ENCODE measurements at places on chromosomes 11 and 22.

DNA sequence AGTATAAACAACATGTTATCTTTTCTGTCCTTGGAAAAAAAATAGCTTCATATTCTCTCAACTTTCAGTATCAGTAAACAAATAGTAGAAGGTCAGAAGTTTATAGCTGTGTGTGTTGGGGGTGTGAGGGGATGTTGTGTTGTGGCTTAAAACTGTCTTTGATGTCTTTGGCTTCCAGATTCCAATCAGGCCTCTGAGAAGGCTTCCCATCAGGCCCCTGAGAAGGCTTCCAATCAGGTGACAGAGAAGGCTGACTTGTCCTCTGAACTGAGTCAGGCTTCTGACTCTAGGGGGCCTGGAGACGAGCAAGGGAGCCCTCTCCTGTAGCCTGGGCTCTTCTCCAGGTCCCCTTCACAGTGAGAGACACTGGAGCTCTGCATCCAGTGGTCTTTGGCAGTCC lies 9.3 kb downstream of the MTFP1 start:
- no peak for DNase-seq

GRCh38 chr11:73521621-73522020 lies 76.3 kb downstream of the FAM168A start:
- no peak for DNase-seq

- no peak for DNase-seq
Measured at GRCh38 chr11:69617220-69617619, 23.7 kb upstream of the CCND1 start.

DNA sequence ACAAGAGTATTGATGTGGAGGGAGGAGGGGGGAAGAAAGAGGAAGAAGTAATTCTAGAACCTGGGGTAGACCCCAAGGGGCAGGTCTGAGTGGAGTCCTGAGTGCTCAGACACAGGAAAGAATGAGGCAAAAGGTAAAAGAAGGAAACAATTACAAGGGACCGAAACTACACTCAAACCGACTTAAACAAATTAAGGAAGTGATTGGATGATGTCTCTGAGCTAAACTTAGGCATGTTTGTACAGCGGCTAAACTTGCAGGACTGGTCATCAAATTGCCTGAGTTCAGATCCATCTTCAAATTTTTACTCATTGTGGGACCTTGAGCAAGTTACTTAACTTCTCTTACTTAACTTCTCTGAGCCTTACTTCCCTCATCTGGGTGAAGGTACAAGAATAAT lies 86.3 kb upstream of the LRRC55 start:
- DNase-seq, result peak; percentile 11

GRCh38 chr11:15993345-15993744 lies 363.0 kb downstream of the SOX6 start:
- DNase-seq, result no peak

DNA sequence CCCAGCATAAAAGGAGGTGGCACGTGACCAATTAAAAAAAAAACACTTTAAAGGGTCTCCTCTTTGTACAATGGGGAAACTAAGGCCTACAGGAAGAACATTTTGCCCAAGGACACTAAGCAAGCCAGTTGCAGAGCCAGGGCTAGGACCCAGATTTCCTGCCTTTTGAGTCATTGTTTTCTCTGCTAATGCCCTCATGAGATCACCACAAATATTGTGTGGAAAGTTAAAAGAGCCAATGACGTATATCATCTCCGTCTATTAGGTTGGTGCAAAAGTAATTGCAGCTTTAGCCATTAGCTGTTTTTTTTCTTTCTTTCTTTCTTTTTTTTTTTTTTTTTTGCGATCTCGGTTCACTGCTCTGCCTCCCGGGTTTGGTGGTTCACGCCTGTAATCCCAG lies 24.1 kb upstream of the LRRC32 start:
- DNase-seq, result peak; percentile 74

DNA sequence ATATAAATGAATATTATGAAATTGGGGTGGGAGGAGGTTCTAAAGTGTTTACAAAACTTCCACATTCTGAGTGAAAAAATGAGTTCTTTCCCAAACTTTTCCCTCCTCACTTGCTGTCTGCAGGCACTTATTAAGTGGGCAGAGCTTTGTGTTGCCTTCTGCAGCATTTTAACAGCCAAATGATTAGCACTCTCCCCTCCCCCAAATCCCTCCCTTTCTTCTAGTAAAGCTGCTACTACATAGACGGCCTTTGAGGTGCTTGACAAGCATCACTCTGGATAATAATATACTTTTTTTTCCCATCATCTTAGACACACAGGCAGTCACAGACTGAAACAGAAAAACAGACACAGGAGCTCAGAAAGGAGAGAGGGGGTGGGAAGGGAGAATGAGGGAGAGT lies 493.5 kb downstream of the DLG2 start:
- no peak for DNase-seq

DNA sequence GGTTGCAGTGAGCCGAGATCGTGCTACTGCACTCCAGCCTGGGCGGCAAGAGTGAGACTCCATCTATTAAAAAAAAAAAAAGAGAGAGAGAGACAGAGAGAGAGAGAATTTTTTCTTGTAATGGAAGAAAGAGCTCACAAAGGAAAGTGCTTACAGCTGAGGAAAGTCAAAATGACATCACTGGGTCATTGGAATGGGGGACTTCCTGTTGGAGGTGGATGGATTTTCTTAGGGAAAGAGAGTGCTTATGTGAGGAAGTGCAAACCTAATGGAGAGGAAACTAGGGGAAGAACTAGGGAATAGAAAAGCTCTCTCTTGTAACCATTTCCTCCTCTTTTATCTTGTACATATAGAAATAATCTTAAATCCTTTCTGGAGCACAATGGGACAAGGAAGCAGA lies 6.3 kb upstream of the PIWIL4 start:
- DNase-seq, result no peak

DNA sequence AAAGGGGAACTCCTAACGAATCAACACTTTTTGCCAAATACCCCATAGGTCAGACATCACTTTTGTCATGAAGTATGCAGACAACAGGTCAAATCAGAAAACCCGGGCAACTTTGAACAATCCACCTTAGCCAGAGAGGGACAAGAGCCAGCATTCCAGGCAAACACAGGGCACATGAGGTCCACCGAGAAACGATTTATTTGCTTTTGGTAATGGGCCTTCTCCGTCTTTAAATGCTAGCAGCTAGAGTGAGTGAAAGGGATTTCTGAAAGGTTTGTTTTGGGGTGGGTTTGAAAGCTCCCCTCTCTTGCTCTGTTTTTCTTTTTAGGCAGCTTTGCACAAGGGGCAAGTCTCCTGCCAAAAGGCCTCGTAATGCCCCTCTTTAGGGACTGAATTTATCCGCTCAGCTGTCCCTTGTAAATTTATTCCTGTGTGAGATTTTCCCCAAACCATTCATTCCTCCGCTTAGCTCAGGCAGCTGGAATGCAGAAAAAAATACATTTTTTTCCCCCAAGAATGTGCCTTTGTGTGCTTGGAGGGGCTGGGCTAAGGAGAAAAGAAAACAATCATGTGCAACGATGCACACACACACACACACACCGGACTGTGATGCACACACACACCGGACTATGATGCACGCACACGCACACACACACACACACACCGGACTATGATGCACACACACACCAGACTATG lies 196.9 kb downstream of the SNX19 start:
- peak; percentile 16 for DNase-seq

DNA sequence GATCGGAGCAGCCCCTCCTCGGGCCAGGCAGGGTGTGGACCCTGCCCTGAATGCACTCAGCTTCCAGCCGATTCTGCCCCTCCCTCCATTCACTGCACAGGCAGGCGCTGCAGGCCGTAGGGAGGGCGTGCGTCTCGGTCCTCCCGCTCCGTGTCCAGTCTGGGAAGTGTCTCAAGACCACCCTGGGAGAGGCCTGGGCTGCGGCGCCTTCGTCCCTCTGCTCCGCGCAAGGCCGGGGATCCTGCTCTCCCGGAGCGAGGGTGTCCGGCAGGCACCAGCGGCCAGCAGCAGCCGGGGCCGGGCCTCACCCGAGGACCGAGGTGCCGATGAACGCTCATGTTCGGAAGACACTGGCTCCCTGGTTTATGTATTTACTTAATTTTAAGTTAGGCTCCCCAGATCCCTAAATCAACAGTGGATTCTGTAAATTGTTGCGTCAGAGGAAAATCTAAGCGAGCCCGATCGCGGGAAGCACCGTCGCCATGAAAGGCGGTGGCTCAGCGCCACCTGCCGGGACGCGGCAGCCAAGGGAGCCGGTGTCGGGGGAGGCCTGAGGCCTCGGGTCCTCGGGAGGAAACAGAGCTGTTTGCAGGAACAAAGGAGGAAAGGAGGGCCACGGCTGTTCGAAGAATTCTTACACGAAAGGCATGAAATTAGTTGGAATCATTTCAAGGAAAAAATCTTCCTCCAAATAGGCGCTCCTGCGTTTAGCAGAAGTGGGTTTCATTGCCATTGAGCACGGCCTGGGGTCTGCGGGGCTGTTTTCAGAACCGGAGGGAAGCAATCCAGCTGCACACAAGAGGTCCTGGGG lies 195.3 kb downstream of the BRD1 start:
- peak; percentile 66 for DNase-seq

- DNase-seq, result no peak
Measured at GRCh38 chr11:69376155-69377028, 82.4 kb downstream of the MYEOV start.

GRCh38 chr11:37598381-37598780 lies 1000.3 kb upstream of the RAG2 start:
- DNase-seq, result no peak

GRCh38 chr11:111462329-111462728 lies 49.9 kb downstream of the BTG4 start:
- DNase-seq, result no peak

DNA sequence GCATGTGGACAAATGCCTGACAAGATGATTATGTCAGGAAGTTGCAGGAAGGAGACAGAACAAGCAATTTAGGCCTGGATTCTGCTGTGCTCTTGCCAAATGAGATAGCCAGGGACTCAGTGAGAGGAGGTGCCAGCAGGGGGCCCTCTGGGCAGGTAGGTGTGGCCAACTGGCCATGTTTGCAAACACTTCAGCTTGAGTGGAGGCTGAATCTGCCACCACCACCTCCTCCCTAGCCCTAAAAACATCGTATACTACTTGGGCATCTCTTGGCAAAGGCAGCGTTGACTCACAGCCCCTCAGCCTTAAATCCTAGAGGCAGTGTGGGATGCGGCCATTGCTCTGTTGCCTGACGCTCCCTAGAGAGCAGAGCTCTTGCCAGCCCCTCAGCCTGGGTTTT lies 95.1 kb upstream of the PLET1 start:
- DNase-seq, result peak; percentile 22

DNA sequence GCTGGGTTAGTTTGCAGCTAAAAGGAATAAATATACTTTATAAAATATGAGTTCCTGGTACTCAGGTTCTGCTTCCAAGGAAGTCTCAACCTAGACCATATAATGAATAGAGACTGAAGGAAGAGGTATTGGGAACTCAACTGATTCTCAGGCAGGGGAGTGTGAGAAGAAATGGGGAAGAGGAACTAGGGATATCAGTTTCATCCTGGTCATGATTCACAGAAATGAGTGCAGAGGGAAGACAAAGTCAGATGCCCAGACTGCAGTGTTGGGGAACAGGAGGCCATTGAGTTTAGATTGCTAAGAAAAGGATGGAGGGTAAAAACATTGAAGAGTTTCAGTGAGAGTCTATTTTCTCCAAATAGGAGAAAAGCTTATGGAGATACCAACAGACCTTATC lies 28.8 kb downstream of the PLAAT5 start:
- no peak for DNase-seq

Data from trophoblast cell (in vitro differentiated cells and primary cell).